ENCODE measurements at places on chromosomes 7 and 10. TPM values are rescaled to one million over a fixed set of nuclear protein-coding genes. Genes with fewer than 3 reads are reported as not detected.

Gene STEAP1
- 10.6 TPM for total RNA-seq

- peak overlapping the region; percentile 29 for H3K4me3 ChIP-seq
- H3K27me3 ChIP-seq: peaks cover 10% of the 10 kb centered on the region
- DNase-seq: no peak
- H3K4me1 ChIP-seq: peaks cover 8% of the 10 kb centered on the region
Observed at GRCh38 chr10:49762566-49762877, 399 bp upstream of the OGDHL start.

DNA sequence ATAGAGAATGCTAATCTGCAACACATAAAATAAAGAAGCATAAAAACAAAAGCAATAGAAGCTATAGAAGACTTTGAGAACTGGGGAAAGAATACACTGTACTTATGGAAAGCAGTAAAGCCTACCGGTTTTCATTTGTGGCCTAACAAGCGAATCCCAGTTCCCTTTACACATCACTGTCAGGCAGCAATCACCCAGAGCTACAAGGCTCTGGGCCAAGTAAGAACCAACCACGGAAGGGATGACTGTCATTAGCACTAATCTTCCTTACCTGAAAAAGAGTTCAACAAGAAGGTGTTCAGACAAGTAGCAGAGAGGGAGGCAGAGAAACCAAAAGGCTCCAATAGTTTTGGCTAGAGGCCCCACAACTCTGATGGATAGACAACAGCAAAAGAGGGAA lies 15.0 kb downstream of the CCDC6 start:
- H3K36me3 ChIP-seq: peaks cover 5% of the 10 kb centered on the region
- no peak overlapping the region for H3K4me3 ChIP-seq
- DNase-seq: no peak
- peaks cover 5% of the 10 kb centered on the region for H3K4me1 ChIP-seq
- H3K27ac ChIP-seq: no peak overlapping the region

DNA sequence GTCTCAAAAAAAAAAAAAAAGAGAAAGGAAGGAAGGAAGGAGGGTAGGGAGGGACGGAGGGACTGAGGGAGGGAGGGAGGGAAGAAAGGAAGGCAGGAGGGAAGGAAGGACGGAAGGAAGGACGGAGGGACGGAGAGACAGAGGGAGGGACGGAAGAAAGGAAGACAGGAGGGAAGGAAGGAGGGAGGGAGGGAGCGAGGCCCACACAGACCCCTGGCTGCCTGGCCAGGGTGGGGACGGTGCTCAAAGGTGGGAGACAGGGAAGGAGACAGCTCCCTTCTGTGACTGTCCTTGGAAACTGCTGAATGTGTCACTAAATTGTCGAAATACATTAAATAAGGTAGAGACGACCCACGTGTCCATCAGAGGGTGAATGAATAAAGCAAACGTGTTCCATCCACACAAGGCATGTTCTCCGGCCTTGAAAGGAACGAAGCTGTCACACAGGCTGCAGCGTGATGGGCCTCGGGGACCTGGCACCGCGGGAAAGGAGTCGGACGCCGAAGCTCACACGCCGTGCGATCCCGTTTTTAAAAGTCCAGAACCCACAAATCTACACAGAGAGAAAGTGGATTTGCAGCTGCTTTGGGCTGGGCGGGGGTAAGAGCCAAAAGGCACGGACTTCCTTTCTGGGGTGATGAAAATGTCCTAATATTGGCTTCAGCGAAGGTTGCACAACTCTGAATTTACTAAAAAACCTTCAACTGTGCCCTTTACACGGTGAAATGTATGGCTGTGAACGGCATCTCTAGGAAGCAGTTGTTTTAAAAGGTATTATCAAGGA lies 23.3 kb downstream of the ADAP1 start:
- no peak overlapping the region for H3K4me3 ChIP-seq
- no peak overlapping the region for H3K27ac ChIP-seq
- H3K36me3 ChIP-seq: peaks cover 11% of the 10 kb centered on the region
- no peak for DNase-seq
